ENCODE measurements at places on chromosomes 4 and X. TPM values are rescaled to one million over a fixed set of nuclear protein-coding genes. Genes with fewer than 3 reads are reported as not detected.

DNA sequence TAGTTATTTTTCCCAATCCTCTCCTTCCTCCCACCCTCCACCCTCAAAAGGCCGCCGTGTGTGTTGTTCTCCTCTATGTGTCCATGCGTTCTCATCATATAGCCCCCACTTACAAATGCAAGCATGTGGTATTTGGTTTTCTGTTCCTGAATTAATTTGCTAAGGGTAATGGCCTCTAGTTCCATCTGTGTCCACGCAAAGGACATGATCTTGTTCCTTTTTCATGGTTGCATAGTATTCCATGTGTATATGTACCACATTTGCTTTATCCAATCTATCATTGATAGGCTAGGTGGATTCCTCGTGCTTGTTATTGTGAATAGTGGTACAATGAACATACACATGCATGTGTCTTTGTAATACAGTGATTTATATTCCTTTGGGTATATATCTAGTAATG is 1193.7 kb downstream of the RPA4 start:
- DNase-seq = no peak

GRCh38 chr4:147129687-147130086 is 184.0 kb upstream of the TTC29 start:
- DNase-seq = no peak

GRCh38 chr4:120801137-120801758 is 121.3 kb downstream of the PRDM5 start:
- DNase-seq = no peak

DNA sequence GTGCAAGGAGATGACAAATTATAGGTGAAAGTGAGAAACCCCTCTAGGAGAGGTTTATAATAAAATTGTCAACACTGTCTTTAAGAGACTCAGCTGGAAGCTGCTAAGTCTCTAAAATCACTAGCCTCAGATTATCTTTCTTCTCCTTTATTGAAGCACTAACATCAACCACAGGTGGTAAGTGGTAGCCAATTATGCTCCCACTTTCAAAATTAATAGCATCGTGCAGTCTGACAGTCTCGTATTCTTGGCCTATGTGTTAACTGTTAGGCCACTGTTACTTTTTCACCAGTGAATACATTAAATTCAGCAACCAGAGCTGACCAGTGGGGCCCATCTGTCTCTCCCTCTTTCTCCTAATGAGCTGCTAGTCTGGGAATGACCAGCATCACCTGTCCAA is 674.1 kb downstream of the RAPGEF2 start:
- no peak for DNase-seq

DNA sequence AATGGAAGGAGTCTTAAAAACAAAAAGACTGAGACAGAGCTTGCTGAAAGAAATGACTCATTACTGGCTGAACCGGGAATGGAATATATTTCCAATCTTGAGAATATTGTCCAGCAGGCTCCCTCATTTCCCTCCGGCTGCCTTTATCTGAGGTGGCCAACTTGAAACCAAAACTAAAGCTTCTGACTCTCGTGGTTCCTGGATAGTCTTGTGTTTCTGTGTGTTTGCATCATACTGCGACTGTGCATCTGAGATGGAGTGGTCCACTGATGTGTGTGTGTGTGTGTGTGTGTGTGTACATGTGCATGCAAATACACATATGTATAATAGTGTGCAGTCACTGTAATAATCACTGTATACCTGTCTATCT is 145.6 kb upstream of the SCML1 start:
- DNase-seq = no peak

ENPP6 gene
- 0.74 TPM for total RNA-seq

AGTR2 gene
- 44.2 TPM for total RNA-seq

DNA sequence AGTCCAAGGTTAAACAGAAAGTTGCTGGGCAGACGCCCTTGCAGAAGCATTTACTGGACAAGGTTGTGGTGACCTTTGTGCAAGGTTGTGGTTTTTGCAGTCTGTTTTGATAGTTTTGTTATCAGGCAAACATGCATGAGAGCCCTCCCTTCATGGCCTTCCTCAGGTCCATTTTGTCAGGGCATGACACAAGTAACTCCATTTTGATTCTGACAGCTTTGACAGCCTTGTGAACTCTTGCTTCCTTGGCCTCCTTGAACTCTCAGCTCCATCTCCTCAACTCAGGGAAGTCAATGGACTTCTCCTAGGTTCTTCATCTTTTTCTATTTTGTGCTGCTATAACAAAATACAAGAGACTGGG is 97.7 kb downstream of the CEP44 start:
- DNase-seq = no peak

DNA sequence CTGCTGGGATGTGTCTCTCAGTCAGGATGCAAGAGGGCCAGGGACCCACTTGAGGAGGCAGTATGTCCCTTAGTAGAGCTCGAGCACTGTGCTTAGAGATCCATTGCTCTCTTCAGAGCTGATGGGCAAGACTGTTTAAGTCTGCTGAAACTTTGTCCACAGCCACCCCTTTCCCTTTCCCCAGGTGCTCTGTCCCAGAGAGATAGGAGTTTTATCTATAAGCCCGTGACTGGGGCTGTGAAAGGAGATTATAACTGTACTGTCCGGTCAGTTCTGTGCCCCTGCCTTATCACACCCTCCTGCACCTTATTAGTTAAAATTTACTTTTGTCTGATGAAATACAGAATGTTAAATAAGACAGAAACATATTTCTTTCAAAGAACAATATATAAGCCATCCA is 378.4 kb downstream of the PABPC4L start:
- DNase-seq = no peak

- DNase-seq = no peak
Measured at GRCh38 chr4:99879458-99879857, 14.8 kb downstream of the LAMTOR3 start.

DNA sequence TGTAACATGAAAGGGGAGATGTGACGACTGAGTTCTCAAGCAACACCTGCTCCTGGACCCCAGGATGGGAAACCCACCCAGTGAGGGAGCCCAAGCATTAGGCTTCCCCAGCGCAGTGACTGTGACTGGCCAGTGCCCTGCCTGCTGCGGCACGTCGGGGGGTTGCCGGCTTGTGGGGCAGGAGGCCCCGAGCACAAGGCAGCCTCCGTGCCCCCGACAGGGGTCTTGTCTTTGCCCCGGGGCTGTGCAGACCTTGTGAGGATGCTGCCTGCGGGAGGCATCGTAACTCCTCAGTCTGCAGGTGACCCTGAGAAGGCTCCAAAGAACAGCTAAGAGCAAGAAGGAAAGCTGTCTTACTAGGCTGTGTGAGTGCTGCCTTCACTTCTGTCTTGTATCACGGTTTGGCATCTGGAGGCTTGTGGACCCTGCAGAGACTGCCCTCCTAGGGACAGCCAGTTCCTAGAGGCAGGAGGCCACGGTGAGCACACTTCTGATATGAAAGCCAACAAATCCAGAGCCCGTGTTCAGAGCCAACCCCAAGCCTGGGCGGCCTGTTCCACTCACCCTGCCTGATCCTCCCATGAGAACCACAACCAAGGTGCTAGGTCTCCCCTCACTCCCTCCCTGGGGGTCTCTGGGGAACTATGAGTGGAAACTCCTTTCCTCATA is 47.7 kb downstream of the FGFRL1 start:
- DNase-seq = no peak

F11 gene
- total RNA-seq = 20.5 TPM

- DNase-seq = no peak
Measured at GRCh38 chr4:182642831-182643230, 274.4 kb downstream of the DCTD start.

- DNase-seq = no peak
Measured at GRCh38 chr4:144557404-144557803, 88.6 kb upstream of the HHIP start.

- DNase-seq = no peak
Measured at GRCh38 chrX:74525116-74525515, 89.3 kb downstream of the RLIM start.

LUZP4 gene
- total RNA-seq = not detected

GPR82 gene
- 0.65 TPM for total RNA-seq

GRCh38 chrX:10952619-10953018 is 158.5 kb upstream of the HCCS start:
- DNase-seq = no peak

DNA sequence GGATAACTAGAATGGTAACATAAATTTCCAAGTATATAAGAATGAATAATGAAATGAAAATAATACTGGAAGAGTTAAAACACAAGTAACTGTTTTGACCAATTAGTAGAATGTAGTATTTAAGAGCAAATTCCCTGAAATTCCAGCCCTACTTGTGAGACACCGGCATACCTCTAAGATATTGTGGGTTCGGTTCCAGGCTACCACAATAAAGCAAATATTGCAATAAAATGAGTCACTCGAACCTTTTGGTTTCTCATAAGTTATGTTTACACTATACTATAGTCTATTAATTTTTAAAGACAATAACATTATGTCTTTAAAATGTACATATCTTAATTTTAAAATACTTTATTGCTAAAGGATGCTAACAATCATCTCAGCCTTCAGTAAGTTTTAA is 15.2 kb upstream of the IQCM start:
- DNase-seq = no peak

GRCh38 chr4:75717408-75717807 is 7.0 kb upstream of the USO1 start:
- no peak for DNase-seq

PAGE2B gene
- total RNA-seq = not detected

GRCh38 chrX:151752847-151753246 is 18.3 kb downstream of the CNGA2 start:
- DNase-seq = no peak

GRCh38 chr4:124337874-124338273 is 374.7 kb downstream of the ANKRD50 start:
- DNase-seq = no peak

REELD1 gene
- 0.35 TPM for total RNA-seq

POU3F4 gene
- total RNA-seq = not detected

DNA sequence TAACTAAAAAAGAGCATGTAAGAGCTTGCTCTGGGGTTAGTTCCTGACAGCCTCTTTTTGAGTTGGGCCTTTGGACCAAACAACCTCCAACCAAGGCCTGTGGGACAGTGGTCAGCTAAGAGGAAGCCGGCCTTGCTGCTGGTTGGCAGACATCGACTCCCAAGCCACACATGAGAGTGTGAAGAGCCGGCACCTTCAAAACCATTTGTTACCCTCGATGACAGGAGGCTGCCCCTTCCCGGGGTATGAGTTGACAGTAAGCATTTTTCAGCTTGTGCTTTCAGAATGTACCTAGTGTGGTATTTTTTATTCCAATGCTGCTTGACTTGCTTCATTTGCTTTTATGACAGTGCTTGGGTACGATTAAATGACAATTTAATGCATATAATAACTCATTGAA is 168.6 kb upstream of the IGFBP7 start:
- no peak for DNase-seq

DNA sequence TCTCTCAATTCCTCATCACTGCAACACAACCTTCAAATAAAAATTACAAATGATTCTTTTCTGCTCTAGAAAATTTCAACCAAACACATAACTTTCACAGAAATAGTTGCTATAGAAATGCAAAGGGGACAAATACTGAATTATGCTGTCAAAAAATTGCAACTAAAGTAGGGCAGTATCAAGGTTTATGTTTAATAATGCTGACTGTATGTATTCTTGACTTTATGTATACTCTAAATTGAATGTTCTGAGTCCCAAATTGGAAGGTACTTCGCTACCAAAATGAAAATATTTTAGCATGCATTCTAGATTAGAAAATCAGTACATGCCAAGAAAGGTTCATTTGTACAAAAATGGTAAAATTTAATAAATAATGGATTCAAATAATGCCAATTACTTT is 237.3 kb upstream of the TET2 start:
- no peak for DNase-seq

DGKK gene
- total RNA-seq = 0.21 TPM

KLF8 gene
- 17.7 TPM for total RNA-seq

- DNase-seq = no peak
Measured at GRCh38 chr4:142416711-142417275, 429.3 kb downstream of the INPP4B start.

DNA sequence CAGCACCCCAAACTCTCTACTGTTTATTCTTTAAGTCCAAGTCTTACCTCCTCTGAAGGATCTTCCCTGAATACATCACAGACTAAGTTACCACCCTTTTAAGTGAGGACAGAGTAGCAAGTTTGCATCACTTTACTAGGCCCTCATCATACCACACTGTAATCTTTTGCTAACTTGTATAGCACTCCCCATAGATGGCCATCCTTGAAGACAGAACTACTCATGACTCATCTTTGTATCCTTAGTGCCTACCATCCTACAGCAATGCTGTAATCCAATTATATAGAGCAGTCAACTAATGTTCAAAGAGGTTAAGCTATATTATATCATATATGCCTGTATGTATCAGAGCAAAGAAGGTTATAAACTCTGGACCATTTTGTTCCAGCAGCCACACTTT is 101.4 kb downstream of the ADAMTS3 start:
- no peak for DNase-seq

KCTD8 gene
- not detected for total RNA-seq

INTU gene
- total RNA-seq = 11.1 TPM

GRCh38 chrX:155876704-155877103 is 4.4 kb upstream of the VAMP7 start:
- DNase-seq = no peak

DNA sequence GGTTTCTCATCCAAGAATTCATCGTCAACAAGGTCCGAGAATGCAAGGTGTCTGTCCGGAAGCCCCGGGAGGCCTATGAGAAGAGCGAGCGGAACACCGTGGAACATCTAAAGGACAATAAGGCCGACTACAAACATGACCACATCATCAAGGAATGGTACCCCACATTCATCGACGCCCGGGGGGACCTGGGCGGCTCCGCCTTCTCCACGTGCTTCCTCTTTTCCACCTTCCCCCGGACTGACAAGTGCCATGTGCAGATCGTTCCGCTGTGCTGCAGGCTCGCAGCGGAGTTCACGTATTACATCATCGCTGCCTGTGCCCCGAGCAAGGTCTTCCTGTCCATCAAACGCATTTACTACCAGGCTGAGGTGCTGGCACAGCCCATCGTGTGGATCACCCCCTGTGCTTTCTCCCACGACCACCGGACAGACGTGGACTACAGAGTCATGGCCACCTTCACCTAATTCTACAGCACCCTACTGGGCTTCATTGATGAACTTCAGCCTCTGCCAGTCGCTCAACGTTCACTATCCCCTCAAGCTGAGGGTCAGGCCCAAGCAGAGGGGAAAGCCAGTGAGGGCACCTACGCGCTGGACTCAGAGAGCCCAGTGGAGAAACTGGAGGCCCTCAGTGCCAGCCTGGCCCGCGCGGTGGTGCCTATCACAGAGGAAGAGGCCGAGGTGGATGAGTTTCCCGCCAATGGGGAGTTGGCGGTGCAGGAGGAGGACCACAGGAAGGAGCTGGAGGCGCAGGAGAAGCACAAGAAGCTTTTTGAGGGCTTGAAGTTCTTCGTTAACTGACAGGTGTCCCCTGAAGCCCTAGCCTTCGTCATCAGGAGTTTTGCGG is 125.9 kb upstream of the PABPC4L start:
- no peak for DNase-seq

- no peak for DNase-seq
Measured at GRCh38 chr4:114378305-114378903, 220.2 kb upstream of the UGT8 start.
